ENCODE measurements at places on chromosomes 11 and 22. TPM values are rescaled to one million over a fixed set of nuclear protein-coding genes. Genes with fewer than 3 reads are reported as not detected.

DKK3 gene
- 217 TPM for total RNA-seq

- no peak for DNase-seq
These were observed 47.4 kb upstream of the PITPNB start for GRCh38 chr22:27966168-27967064.

DNA sequence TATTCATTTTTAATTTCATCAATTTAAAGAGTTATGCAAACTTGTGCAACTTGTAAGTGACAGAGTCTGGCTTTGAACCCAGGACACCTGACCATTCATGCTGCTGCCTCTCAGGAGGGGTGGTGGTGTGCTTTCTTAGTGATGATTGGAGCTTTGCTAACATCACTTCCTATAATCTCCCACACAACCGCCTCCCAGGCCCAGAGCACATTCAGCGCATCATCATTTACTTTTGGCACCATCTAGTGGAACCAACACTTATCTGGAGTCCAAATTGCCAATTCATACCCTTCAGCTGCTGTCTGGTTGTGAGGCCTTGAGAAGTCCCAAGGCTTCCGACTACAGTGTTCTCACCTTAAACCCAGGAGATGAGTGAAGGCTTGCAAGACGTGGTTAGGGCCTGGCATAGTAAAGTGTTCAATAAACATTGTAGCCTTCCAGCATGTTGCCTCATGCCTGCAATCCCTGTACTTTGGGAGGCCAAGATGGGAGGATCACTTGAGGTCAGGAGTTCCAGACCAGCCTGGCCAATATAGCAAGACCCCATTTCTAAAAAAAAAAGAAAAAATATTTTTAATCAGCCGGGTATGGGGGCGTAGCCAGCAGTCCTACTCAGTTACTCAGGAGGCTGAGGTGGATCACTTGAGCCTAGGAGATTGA is 1.1 kb upstream of the TTLL1 start:
- no peak for DNase-seq

GRCh38 chr11:32531528-32531927 is 52.1 kb upstream of the EIF3M start:
- no peak for DNase-seq

DNA sequence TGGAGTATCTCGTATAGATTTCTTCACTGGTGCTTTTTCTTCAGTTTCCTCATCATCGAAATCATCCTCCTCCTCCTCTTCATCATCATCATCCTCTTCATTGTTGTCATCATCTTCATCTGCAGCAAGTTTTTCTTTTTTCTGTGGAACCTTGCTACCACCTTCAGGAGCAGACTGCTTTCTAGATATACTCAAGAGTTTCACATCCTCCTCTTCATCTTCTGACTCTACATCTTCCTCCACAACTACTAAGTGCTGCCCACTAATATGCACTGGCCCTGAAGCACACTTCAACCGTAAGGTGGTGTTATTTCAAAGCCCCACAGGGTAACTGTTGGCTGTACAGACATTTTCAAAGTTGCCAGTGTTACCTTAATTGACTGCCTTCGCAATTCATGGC is 17.1 kb downstream of the OR2AT4 start:
- no peak for DNase-seq

Data from upper lobe of right lung (tissue), 1 donor.